Suppressor macrophage treated with lipopolysaccharide for 1 hour (primary cell): ENCODE measurements at places on chromosomes 5 and 9.
A peak's percentile ranks its signal among the peaks of the same experiment; 100 is the strongest.

- no peak for DNase-seq
Measured at GRCh38 chr5:146088098-146088497, 17.3 kb downstream of the PLAC8L1 start.

DNA sequence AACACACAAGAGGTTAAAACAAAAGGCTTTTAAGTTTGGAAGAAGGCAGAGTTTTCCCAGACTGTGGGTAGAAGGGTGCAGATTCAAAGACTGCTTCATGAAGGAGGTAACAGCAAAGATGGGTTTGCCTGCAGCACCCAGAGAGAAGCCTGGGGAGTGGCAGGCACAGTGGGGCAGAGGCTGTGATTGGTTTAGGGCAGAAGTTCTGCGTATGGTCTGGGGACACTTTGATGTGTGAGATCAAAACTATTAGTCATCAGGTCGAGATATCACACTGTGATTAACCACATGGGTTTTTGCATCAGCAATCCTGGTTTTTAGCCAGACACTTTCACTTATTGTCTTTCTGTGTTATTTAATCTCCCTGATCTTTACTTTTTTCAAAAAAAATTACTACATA lies 188.8 kb upstream of the GLRA1 start:
- no peak for DNase-seq

- peak; percentile 88 for DNase-seq
Measured at GRCh38 chr5:143428155-143428554, 24.7 kb upstream of the NR3C1 start.

DNA sequence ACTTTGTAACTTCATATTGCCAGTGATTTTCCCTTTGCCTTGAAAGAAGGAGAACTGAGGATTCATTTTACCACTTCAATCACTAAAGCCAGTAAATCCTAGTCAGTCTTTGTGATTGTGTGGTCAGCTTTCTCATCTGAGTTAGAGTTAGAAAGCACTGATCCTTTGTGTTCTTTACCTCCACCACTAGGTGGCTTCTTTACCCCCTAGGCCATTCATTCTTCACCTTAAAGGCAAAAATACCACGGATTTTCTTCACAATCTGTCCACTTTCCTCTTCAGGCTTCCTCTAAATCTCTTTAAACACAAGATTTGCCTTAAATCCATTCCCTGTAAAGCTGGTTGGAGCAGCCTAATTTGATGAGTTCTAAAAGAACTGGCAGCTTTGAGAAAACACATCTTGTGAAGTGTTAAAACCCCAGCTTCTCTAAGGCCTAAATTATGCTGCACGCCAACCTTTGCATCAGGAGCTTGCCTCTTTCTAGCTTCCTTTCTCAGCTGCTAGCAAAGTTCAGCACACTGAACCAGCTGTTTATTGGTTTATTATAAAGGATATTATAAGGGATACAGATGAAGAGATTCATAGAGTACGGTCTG lies 20.4 kb downstream of the BDP1 start:
- DNase-seq, result peak; percentile 9

DNA sequence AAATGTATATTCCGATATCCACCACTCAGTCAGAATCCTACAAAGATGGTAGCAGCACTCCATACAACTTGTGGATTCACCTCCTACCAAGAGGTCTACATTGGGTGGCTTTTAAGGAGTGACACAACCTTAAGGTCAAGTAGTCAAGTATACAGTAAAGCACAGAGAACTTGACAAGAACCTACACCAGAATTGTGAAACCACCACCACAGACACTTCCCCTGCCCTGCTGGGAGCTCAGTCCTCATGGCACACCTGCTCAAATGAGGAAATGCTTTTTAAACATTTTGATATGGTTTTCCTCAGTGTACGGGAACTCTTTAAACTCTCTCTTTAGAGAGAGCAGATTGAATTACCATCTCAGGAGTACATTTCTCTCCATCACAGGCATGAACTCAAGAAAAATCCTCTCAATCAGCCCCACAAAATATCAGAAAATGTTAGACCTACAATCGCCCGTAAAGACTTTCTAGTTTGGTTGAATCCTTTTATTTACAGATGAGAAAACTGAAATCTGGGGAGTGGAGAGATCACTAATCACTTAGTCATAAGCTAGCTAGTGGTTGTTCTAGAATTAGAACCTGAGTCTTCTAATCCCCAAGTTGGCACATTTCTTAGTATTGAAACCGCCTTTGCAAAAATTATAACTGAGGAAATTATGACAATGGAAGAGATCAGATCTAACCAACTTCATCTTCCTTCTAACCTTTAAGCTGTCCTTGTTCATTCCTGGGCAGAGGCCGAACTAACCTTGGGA lies 38.5 kb upstream of the NR4A3 start:
- no peak for DNase-seq

DNA sequence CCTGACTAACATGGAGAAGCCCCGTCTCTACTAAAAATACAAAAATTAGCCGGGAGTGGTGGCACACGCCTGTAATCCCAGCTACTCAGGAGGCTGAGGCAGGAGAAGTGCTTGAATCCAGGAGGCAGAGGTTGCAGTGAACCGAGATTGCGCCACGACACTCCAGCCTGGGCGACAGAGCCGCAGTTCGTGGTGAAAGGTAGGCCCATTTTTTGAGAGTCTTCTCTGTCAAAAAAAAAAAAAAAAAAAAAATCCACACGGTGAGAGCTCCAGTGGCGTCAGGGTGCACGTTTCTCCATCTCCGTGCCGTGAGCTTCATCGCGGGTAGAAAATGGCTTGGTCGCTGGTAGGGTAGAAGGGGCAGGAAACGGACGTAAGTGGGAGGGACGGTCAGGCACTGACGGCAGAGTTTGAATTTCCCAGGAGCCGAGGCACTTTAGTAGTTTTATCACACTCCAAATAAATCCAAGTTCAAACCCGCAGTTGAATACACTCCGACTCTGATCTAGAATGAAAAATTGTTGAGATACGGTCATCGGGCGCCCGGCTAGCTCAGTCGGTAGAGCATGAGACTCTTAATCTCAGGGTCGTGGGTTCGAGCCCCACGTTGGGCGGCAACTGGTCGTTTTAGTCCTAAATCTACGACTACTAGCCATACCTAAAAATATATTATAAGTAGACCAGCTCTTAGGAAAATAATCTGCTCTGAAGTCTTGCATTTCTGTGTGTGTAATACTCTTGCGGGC lies 2.4 kb upstream of the TRIM7 start:
- peak; percentile 87 for DNase-seq

DNA sequence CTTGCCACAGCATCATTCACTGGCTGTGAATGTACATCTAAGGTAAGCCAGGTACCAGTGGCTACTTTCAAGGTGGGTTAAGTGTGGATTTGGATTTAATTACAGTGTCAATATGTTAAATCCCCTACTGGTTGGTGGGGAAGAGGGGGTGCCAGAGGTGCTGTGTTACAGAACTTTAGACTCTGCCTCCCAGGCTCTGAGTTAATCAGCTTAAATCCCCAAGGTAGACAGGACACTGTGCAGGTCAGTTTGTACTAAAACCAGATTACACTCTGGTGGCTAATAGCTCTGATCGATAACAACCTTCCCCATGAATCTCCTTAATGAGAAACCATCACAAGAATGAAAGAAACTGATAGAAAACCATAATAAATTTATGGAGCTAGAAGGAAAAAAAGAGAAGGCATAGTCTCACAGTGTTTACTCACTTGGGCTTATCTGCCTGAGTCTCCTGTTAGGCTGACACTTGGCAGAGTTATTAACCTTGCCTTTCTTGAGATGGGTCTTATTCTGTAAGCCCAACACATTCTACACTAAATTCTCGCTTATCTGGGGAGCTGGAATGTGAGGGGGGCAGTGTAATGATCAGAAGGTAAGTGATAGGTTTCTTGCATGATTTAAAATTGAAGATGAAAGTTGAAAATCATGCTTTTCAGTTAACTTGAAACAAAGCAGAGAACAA lies 106.8 kb downstream of the LMNB1 start:
- no peak for DNase-seq

GRCh38 chr9:133782157-133783130 lies 44.3 kb upstream of the SARDH start:
- DNase-seq, result peak; percentile 85

DNA sequence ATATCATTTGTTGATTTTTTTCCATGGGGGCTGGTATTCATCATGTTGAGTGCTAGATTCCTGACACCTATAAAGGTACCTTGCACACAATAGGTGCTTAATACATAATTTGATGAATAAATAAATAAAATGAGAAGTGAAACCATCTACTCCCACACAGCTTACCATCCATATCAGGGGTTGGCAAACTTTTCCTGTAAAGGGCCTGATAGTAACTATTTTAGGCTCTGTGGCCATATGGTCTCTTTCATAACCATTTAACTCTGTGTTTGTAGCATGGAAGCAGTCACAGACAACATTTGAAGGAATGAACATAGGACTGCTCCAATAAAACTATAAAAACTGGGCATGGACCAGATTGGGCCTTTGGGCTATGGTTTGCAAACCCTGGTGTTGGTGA lies 100.3 kb downstream of the GCNT1 start:
- peak; percentile 47 for DNase-seq

DNA sequence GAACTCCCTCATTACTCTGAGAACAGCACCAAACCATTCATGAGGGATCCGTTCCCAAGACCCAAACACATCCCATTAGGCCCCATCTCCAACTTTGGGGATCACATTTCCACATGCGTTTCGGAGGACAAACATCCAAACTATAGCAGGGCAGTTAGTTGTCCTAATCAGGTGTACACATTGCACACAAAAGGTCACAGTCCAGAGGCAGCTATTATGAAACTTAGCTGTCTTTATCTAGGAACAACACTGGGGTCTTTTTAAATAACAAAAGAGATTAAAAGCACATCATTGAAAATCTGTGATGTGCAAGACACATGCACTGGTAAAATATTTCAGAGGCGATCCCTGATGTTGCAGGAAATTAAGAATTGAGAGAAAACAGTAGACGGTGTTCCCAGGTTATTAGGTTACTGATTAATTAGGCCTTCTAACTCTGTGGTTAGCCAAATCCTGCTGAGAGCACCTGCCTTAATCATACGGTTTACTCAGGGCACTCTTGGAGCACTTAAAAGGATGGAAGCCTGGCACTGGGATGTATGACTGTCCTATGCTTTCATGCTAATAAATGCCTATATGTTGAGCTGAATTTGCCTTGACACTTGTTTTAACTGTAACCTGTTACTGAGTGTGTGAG lies 1574.5 kb upstream of the WWC1 start:
- no peak for DNase-seq

DNA sequence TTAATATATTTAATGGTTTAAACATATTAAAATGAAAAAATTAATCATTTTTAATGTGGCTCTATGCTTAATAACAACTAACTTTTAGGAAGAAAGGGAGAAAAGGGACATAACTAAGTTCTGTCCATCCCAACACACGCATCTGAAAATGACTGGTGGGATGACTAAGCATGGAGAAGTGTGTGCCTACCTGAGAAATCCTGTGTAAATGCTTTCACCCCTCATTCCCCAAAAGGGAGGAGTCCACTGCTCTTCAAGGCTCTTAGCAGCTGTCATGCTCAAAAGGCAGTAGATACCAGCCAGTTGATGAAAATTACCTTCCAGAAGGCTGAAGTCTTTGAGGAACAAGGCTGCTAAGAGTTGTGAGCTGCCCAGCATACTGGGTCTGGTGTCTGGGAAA lies 130.9 kb downstream of the NFIB start:
- no peak for DNase-seq

GRCh38 chr5:154264549-154265196 lies 74.1 kb downstream of the GALNT10 start:
- no peak for DNase-seq

DNA sequence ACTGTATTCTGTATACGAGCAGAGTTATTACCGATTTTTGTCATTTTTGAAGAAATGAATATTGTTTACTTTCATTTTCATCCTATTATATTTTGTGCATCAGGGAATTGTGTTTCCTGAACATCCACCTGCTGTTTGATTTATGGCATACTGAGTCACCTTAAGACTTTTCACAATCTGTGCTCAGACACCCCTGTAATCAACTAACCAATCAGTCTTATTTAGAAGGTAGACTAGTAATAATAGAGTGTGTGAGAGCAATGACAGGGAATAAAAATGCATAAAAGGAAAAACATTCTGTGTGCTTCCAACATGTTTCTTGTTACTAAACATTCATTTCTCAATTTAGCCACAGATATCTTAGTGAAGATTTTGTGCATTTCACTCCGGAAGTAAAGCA lies 1413.6 kb upstream of the ACO1 start:
- no peak for DNase-seq

GRCh38 chr9:28136113-28136512 lies 562.8 kb upstream of the C9orf72 start:
- DNase-seq, result no peak

GRCh38 chr5:126869005-126869451 lies 92.1 kb downstream of the LMNB1 start:
- peak; percentile 32 for DNase-seq

- DNase-seq, result no peak
Measured at GRCh38 chr9:35367451-35367850, 122.5 kb upstream of the RUSC2 start.

DNA sequence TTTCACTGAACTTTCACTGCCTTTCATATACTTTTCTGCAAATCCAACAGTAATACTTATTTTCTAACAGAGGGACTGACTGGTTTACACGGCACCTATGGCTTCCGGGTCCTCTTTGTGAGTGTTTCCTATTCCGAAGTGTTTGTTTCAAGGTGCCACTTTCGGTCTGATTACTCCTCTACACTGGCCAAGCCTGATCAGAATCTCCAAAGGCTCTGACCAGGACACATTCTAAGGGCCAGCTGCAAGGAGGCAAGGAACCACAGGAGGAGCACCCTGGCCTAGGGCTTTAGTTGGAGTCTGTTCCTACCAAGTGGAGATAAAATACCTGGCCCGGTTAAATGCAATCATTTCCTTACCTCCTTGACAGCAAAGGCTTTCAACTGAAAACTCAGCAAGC lies 132.1 kb downstream of the GLIS3 start:
- no peak for DNase-seq

- peak; percentile 76 for DNase-seq
Measured at GRCh38 chr9:71692337-71692736, 76.0 kb downstream of the CEMIP2 start.

GRCh38 chr9:133754688-133755227 lies 16.6 kb upstream of the SARDH start:
- DNase-seq, result no peak

DNA sequence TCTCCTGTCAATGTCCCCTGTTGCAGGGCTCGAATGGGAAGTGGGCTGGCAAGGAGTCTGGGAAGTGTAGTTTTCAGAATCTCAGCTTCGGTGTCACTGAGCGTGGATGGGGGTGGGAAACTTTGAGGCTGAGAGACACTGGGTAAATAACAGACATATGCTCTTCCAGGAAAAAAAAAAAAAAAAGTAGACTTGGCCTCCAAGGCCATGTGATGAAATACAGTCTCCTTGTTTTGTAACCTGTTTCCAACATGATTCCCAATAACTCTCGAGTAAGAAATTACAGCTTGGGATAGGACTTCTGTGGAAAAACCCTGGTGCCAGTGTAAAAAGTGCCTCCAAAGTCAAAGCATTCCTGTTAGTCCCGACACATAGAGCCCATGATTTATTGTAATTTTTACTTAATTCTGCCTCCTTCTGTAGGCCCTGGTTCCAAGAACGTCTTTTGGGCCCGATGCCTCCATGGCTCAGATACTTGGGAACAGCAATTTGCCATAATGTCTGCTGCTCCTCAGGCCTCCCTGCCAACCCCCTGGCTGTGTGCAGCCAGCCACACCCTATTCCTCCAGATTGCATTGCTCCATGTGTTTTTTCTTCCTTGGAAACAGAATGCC lies 119.5 kb upstream of the TNC start:
- no peak for DNase-seq
